ENCODE measurements at places on chromosomes 7 and 10.

DNA sequence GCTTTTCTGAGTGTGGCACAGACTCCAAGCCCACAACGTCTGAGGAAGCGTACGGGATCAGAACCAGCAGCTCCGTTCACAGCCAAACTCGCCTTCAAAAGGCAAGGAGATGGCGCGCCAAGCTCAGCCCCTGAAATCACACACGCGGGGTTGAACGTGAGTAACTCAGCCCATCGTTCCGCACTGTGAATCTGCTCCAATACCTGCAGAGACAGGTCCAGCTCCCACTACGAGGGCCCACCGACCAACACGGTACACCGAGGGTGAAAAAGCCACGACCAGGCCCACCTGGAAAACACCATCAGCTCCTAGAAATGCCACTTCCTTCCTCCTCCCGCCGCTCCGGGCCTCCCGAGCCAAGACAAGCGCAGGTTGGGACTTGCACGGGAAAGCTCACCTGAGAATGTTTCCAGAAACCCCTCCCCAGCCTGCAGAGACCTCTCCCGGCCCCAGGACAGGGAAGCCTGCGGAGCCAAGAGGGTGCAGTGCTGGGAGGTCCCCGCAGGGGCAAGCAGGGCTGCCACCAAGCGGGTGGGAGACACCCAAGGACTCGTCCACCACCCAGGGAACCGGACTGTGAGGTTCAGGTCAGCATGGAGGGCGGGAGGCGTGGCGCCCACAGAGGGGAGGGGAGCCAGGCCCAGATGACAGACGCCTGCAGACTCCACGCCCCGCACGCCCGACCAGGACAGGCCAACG, 93.9 kb upstream of the PDGFA start:
- no peak for DNase-seq

- no peak for DNase-seq
Measured at GRCh38 chr7:126557271-126557670, 695.5 kb downstream of the GRM8 start.

DNA sequence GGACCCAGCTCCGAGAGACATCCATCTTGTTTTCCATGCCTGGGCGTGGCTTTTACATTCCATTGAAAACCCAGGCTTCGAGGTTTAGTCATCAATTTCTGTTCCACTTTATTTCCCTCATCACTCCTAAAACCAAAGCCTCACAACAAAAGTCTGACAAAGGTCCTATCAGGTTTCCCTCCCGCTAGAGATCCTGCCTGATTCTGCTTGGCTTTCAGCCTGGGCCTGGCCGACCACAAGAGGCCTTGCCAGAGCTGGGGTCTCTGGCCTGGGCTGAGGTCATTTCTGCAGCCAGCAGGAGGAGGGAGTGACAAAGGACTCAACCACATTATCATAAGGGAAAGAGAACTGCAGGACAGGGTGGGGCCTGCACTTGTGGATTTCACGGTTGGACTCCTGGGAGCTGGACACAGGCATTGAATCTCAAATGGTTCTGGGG, 167.0 kb downstream of the FANK1 start:
- DNase-seq: peak; percentile 93

DNA sequence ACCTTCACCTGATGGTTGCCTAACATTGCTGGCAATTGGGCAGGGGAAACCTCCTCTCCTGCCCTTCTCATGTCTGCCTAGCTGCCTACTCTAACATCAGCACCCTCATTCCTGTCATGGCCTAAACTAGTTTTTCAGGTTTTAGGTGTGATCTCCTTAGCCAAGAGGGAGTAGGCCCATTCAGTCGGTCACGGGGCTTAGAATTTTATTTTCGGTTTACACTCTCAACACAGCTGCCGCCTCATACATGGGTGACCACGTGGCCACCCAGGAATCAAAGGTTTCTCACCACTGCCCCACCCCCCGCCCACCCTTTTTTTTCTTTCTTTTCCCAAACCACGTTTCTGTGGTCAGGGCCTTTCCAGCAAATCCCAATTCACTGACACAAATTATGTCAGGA, 97.2 kb downstream of the RALA start:
- DNase-seq: no peak

DNA sequence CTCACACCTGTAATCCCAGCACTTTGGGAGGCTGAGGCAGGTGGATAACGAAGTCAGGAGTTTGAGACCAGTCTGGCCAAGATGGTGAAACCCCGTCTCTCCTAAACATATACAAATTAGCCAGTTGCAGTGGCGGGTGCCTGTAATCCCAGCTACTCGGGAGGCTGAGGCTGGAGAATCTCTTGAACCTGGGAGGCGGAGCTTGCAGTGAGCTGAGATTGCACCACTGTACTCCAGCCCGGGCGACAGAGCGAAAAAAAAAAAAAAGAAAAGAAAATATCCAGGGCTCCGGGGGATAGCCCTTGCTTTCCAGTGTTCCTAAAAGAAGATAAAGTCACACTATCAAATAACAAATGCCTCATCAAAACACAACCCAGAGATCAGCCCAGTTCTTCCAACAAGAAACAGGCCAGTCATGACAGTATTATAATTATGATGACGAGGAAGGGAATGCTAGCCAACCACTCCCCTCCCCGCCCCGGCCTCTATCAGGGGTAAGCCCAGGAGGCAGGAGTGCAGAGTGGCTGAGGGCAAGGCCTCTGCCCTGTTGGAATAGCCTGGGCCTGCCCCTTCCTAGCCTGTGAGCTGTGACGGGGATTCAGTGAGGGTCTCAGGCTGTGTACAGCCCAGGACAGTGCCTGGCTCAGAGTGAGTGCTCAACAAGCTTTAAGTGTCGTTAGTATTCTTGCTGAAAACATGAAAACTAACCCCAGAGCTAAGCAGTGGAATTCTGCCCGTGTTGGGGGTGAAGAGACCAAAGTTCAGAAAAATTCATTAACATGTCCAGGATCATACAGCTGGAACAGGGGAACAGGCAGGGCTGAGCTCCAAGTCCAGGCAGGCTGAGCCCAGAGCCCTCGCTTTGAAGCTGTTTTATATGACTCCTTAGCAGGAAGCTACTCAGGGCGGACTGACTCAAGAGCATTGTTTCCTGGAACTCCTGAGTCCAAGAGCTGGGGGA, 54.3 kb downstream of the FAM241B start:
- peak; percentile 40 for DNase-seq

- no peak for DNase-seq
Measured at GRCh38 chr7:140961117-140961516, 36.4 kb upstream of the BRAF start.

- DNase-seq: no peak
Measured at GRCh38 chr10:69101451-69102095, 13.7 kb downstream of the SRGN start.

GRCh38 chr7:111096997-111097396, 6.1 kb downstream of the LRRN3 start:
- no peak for DNase-seq

GRCh38 chr7:91128683-91129348, 135.4 kb upstream of the FZD1 start:
- DNase-seq: no peak

GRCh38 chr10:100528123-100528886, 1.4 kb downstream of the NDUFB8 start:
- DNase-seq: no peak

- DNase-seq: no peak
Measured at GRCh38 chr10:74035303-74035702, 37.4 kb downstream of the VCL start.

GRCh38 chr10:15627617-15628196, 92.0 kb downstream of the ITGA8 start:
- no peak for DNase-seq

DNA sequence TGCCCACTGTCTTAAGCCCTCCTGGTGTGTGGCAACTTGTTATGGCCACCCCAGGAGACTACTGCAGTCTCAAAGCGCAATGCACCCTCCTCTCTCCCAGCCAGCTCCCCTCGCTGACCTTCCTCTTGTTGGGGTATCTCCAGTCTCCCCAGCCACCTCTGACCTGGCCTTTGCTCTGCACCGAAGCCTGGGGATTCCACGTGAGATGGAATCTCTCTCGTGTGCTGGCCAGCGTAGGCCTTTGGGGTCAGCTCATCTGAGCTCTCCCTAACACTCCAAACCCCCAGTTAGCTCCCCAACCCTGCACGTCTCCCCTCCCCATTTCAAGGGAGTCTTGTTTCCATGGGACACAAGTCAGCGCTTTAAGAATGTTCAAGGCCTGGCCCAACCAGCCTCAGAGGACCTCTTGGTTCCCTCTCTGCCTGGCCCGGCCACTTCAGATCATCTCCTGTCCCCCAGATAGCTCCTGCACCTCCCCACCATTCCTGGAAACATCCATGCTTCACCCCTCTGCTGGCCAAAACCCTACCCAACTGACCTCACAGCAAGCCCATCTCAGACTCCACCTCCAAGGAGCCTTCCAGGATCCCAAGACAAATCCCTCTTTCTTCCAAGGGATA, 11.2 kb downstream of the ITPRIP start:
- no peak for DNase-seq

- no peak for DNase-seq
Measured at GRCh38 chr7:90165724-90166123, 11.5 kb downstream of the STEAP1 start.

GRCh38 chr7:92785923-92786322, 50.5 kb downstream of the CDK6 start:
- peak; percentile 45 for DNase-seq
